ENCODE measurements at places on chromosomes 7 and 10.

DNA sequence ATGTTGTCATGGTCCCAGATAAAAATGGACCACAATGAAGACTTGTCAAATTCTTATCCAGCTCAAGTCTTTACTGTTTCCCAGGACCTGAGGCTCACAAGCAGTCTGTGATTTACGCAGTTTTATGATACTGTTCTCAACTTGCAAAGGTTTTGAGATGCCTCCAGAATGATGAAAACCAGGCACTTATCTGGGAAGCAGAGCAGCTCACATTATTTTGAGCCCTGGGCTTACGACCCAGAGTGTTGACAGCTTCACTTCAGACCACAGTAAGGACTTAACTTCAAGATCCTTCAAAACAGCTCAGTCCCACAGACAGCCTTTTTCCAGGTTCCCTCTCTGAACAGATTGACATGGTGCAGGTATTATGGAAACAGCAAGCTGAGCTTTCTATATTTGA, 236.1 kb downstream of the RNLS start:
- DNase-seq: no peak

- no peak for DNase-seq
These were observed 4.9 kb downstream of the TMEM270 start for GRCh38 chr7:73865738-73866445.

DNA sequence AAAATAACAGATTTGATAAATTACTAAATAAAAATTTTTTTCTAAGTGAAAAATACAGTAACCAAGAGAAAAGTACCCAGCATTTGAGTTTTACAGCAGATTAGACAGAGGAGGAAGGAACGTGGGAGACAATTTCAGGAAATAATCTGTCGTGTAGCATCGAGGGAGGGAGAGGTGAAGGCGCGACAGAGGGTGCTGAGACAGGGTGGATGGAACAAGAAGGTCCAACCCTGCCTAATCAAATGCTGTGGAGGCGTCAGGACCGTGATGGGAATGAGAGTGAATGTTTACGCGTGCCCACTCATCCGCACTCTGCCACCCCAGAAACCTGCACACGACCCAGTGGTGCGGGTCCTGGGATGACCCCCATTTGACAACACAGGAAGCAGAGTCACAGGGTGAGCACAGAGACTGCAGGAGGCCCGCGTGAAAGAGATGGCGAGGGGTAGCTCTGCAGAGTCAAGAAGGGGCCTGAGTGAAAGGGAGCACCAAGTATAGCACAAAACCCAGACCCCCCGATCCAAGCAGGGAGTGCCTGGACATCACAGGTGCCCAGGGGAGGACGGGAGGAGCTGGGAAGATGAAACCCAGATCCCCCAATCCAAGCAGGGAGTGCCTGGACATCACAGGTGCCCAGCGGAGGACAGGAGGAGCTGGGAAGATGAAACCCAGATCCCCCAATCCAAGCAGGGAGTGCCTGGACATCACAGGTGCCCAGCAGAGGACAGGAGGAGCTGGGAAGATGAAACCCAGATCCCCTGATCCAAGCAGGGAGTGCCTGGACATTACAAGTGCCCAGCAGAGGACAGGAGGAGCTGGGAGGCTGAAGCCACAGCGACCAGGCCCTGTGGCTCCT, 558.9 kb downstream of the DNAJB6 start:
- DNase-seq: no peak

DNA sequence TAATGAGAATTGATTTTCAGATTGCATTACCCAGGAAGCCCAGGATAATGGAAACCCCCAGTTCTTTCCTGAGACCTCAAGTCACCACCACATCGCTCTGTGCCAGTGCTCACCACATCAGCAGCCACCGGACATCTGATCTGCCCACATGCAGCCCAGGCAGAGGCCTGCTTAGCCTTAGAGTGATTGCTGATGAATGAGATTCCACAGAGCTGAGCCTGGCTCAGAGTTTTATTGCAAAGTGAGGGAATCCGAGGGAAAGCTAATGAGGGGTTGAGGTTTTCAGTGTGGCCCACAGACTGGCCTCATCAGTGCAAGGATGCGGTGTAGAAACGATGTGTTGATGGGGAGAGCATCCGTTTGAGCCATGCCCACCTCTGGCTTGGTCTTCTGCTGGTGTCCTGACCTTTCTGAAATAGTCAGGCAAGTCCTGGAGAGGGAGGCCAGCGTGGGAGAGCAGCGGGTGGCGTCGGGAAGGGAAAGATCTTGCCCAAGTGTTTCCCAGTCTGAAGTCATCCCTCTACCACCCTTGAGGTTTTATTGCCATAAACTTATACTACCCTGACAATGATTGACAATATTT, 120.3 kb downstream of the ITIH5 start:
- no peak for DNase-seq

- DNase-seq: no peak
These were observed 179.5 kb upstream of the ITGB1 start for GRCh38 chr10:33137356-33138005.

GRCh38 chr10:1274111-1274661, 218.0 kb downstream of the WDR37 start:
- peak; percentile 35 for DNase-seq

GRCh38 chr10:128474571-128474970, 348.3 kb upstream of the MKI67 start:
- no peak for DNase-seq

DNA sequence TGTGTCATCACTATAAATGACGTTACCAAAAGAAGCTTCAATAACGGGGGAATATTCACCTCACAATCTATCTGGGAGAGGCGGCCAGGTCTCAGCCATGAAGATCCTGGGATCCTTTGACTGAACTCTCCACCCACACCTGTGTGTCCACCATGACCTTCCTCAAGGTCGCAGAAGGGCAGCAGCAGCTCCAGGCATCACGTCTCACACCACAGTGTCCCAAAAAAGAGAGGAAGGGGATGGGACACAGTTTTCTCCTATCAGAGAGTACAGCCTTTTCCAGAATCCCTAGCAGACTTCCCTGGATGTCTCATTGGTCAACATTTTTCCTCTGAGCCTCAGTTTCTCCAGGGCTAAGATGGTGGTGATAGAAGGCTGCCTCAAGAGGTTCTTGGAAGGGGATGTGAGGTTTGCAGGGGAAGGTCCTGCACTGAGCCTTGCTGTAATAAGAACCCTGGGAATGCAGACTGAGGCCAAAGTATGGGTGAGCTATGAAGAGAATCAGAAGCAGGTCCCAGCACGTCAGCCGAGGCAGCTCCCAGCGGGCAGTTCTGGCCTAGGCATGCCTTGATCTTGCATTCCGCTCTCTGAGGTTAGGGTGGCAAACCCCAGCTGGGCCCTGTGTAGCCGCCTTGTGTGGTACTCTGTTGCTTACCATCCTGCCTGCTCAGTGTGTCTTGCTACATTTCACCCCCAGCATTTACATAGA, 63.8 kb downstream of the COL26A1 start:
- no peak for DNase-seq

GRCh38 chr7:37768611-37769010, 79.8 kb upstream of the NME8 start:
- DNase-seq: no peak

GRCh38 chr7:96720843-96721242, 11.2 kb upstream of the SEM1 start:
- DNase-seq: no peak

GRCh38 chr10:132607961-132608495, 70.4 kb downstream of the INPP5A start:
- DNase-seq: no peak

DNA sequence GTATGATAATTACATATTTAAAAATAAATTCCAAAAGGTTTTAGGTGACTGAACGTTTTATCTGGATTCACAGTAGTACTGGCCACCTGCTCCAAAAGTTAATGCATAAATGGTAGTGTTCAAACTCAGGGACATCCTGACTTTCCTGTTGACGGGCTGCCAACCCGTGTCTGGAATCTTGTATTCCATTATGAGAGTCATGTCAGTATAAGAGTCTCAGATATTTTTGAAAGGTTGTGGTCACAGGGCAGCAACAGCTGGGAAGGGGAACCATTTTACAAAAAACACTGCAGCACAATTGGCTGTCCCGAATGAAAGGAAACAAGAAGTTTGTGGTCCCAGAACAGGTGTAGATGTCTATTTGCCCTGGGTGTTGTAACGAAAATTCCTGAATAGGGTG, 2.8 kb downstream of the TDRD1 start:
- no peak for DNase-seq

DNA sequence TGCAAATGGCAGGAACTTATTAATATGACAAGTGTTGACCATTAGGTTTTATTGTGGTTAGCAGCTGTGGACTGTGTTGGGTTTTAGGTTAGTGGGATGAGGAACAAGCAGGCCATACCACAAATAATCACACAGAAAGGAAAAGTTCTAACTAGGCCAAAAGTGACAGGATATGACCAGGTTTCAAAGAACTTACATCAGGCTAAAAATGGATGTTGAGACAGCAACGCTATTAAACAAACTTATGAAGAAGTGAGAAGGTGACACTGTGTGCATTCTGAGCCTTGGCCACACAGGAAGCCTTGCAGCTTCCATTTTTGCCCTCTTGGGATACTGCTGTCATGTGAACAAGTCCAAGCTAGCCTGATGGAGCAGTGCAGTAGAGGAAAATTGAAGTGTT, 568.8 kb downstream of the HTR7 start:
- no peak for DNase-seq

- DNase-seq: no peak
These were observed 14.1 kb upstream of the SUN1 start for GRCh38 chr7:818031-818699.

GRCh38 chr10:106515206-106515790, 649.2 kb downstream of the SORCS1 start:
- no peak for DNase-seq

DNA sequence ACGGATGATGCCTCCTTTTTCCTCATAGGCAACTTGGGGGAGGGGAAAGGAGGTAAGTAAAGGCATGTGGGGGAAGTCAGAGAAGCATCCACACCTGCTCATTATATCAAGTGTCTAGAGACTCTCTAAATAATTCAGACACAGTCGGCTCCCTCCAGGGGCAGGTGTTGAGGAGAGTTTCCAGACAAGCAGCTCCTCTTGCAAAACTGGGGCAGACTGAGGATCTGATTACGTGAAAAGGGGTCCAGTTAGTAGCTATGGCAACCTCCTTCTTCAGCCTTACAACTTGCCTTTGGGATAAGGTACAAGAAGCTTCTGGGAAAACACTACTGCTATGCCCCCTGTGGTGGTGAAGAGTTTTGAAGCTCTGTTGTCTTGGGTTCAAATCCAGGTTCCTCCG, 39.0 kb upstream of the SORBS1 start:
- no peak for DNase-seq

- DNase-seq: no peak
These were observed 143.2 kb upstream of the COBL start for GRCh38 chr7:51459809-51460208.

GRCh38 chr10:84269773-84270172, 24.9 kb downstream of the RGR start:
- no peak for DNase-seq

- DNase-seq: no peak
These were observed 83.6 kb upstream of the TMEM72 start for GRCh38 chr10:44827431-44828006.

DNA sequence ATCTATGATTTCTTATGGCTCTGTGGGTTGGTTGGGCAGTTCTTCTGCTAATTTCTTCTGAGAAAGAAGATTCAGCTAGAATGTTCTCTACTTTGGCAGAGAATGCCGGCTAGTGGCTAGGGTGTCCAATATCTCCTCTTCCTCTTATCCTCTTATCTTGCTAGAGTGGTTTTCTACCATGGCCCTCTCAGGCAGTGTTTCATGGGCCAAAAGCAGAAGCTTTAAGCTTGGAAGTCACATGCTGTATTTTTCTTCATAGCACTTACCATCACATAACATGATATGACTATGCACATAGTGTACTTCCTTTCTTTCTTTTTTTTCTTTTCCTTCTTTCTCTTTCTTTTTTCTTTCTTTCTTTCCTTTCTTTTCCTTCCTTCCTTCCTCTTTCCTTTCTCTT, 140.0 kb downstream of the ITGB8 start:
- no peak for DNase-seq

DNA sequence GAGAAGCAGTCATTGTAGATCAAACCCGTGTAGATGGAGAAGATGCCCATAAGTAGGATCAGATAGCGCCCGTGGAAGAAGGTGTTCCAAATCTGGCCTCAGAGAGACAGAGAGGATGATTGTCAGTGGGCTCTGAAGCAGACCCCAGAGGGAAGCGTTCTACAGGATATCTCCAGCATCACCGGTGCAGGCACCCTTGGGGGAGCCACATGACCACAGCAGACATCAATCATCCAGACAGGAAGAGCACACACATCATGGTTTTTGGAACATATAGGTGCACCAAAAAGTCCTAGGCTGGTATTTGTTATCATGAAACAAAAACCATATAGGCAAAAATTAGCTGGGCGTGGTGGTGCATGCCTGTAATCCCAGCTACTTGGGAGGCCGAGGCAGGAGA, 44.0 kb upstream of the SVOPL start:
- DNase-seq: no peak

- DNase-seq: peak; percentile 48
These were observed at the start of gene SMARCD3 for GRCh38 chr7:151248346-151249033. Gene SMARCD3, minus strand, starts transcription at chr7:151248694. Its CDS starts 132 bp downstream, at chr7:151248562.

GRCh38 chr7:120521761-120522737, 249.1 kb downstream of the KCND2 start:
- no peak for DNase-seq

GRCh38 chr10:7189909-7190308, 220.9 kb downstream of the SFMBT2 start:
- no peak for DNase-seq

DNA sequence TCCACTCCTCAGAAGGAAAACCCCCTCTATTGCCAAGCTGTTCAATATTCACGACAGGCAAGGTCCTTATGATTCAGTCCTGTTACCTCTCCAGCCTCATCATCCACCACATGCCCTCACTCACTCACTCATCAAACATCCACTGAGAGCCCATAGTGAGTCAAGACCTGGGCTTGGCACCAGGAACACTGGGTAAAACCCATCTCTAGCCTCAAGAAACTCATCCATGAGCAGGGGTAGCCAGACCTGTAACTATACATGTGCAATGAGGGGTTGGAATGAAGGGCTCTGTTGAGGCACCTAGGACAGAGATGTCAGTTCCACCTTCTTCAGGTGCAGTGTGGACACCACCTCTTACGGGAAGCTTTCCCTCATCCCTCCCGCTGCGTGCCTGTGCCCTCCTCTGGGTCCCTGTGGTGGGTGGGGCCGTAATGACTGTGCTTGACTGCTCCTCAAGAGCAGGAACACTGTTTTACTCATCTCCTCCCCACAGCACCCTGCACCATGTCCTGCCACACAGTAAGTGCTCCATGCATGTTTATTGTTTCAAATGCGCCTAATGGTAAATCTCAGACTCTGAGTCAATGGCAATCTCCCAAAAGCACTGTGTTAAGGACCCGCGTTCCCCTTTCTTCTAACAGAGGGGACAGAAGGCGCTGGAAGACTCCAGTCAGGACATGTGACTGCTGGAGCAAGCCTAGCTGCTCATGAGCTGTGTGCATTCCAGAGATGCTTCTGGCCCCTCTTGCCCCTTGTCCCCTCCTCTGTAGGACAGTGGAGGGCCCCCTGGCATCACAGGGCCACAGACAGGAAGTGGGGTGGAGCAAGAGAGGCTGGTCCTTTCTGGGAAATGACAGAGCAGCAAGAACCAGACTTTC, 95.4 kb downstream of the HIPK2 start:
- DNase-seq: no peak

DNA sequence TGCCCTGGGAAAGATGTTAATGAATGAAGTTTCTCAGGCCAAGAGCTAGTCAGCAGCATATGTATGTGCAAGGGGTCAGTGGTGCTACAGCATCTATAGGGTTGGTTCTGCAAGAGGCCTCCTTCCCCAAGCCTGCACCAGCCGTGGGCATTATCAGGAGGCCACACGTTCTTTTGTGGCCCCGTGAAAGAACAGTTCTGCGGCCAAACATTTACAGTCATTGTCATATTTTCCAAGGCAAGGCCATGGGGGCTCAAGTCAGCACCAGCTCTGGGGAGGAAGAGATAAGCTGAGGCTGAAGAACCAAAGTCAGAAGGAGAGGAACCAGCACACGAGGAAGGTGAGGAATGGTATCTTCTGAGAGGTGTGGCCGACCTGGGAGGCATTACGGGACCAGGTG, 54.4 kb upstream of the TMEM72 start:
- DNase-seq: no peak

All from occipital lobe (tissue), 3 donors.